ENCODE measurements at places on chromosomes 5 and 9.

DNA sequence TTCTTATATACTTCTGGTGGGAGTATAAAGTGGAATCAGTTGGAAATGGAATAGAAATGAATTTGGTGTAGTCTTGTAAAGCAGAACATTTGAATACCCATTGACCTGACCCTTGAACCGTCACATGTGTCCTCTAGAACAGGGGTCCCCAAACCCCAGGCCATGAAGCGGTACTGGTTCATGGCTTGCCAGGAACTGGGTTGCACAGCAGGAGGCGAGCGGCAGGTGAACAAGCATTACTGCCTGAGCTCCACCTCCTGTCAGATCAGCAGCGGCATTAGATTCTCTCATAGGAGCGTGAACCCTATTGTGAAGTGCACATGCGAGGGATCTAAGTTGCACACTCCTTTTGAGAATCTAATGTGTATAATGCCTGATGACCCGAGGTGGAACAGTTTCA lies 80.0 kb downstream of the RANBP17 start:
- no peak for DNase-seq

DNA sequence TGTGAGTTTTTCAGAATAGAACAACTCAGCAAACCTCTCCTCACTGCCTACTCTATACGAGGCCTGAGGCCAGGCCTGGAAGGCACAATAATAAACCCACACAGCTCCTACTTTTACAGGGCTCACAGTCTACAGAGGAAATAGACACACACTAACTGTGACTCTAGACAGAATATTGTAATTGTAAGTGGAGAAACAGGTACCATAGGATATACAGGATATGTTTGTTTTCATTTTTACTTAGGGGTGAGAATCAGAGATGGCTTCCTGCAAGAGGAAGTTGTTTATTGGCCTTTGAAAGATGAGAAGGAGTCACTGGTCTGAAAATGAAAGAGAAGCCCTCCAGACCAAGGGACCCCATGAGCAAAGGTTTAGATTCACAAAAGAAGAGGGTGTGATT lies 35.8 kb upstream of the TGFBR1 start:
- no peak for DNase-seq

DNA sequence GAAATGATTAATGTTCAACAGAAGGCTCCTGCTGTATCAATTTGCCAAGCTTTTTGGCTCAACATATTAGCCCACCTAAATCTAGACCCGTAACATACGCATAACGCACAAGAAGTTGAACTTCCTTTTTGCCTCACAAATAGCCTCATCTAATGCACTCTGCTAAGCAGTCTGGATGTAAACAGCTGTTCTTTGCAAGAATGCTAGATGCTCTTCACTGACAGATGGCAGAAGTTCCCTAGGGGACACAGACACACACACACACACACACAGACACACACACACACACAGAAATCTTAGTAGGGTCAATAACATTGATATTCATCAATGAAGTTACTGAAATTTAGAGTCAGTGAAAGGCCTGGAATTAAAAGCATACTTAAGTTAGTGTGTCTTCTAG lies 13.2 kb upstream of the PCA3 start:
- DNase-seq, result no peak

DNA sequence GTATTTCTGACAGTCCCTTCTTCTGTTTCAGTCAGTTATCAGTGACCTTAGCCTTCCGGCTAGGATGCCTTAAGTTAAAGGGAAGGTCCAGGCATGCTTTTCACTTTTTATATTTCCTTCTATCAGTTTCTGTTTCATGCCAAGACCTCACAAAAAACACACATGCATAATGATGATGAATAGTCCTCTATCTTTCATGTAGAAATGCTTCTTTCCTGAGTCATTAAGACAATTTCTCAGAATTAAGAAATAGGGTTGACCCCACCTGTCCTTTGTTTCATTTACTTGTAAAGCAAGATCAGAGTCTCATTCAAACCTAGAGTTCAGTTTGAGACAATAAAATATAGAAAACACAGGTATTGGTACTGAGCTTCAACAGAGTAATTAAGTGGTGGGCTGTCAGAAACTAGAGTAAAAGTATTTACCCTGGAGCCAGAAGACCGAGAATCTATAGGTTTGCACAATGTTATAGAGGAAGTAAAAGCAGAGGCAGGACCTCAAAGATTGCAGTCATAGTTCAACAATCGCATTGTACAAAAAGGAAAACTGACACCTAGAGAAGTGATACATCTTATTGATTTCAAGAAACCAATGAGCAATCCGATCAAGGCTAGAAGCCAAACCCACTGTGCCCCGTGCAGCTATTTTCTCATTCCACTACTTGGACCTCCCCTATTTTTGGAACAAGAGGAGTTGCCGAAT lies 118.7 kb upstream of the PUM3 start:
- no peak for DNase-seq

DNA sequence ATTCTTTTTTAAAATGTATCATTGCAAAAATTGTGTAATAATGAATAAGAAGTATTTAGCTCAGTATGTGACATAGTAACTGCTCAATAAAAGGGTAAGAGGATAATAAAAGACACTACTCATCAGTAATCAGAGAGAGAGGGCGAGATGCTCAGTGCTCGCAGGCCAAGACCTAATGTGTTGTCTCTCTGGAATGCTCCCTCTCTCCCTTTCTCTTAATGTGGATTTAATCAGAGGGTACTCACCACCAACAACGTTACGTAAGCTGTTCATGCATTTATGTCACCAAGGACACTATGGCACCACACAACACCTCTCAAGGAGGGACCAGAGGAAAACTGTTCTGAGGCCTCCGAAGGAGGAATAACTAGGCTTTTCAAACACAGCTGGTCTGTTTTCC lies 42.5 kb downstream of the WHRN start:
- no peak for DNase-seq

- no peak for DNase-seq
Observed at GRCh38 chr5:78797936-78798672, 149.5 kb upstream of the LHFPL2 start.

DNA sequence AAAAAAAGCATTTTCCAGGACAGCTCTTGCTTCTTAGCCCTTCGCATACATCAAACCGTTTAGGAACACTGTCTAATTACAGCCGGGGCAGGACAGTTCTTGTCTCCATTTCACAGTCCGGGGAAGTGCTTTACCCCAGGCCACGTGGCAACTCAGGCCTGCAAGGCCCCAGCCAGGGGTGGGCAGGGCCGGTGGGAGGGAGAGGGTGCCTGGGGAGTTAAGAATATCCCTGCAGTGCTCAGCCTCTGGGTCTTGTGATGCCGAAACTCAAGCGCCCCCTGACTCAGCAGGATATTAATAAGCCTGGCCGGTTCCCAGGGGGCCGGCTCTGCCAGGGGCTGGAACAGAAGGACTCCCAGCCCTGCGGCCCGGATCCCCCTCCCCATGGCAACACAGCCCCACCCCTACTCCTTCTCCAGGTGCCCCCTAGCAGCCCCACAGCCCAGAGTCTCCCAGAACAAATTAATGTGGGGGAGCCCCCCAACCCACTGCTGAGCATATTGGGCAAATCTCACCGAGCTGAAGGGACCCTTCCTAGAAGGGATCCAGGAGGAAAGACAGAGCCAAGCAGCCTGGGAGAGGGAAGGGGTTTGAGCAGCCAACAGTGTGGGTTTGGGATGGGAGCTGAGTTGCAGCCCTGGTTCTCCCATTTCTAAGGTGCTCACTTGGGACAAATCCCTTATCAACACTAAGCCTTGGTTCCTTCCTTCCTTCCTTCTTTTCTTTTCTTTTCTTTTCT lies 45.3 kb downstream of the PLPP7 start:
- no peak for DNase-seq

DNA sequence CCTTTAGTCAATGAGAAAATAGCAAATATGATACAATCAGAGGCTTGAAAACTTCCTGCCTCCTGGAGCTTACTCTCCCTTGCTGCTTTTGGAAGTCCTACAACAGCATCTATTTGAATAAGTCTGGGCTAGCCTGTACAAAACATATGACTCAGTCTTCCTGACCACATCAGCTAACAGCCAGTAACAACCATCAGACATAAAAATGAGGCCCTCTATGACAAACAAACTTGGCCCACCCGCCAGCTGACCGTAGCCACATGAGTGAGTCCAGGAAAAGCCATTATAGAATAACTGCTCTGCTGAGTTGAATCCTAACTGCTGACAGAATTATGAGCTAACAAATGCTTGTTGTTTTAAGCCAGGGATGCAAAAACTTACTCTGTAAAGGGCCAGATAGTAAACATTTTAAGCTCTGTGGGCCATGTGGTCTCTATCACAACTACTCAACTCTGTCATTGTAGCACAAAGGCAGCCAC lies 347.6 kb downstream of the PTPRD start:
- no peak for DNase-seq

GRCh38 chr5:125209650-125210049 lies 463.2 kb upstream of the ZNF608 start:
- no peak for DNase-seq

DNA sequence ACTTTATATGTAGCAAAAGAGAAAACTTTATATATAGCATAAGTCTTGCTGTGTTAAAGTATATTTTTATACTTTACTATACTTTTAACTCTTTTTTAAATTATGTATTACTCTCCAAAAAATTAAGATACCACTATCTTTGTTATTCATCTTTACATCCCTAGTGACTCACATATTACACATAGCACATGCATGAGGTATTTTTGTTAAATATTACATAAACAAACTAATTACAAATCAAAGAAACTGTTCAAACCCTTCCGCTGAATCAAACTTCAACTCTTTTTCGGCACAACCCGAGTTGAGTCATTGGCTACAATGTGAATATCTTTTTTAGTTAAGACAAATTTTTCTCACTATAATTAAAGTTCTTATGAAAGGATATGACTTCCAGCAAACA lies 32.1 kb downstream of the NADK2 start:
- DNase-seq, result no peak

DNA sequence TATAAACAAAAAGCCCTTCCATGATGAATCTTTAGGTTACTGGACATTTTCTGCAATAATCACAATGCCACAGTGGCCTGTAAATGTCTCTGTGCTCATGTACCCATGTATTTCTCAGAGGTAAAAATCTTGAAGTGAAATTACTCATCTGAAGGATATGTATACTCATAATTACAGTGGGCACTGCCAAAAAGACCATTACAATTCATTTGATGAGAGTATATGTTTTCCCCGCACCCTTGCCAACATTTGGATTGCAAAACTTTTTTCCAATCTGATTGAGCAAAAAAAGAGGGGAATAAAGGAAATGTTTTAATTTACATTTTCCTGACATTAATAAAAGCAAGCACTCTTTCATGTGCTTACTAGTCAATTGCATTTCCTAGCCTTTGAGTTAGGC lies 110.5 kb downstream of the EPB41L4A start:
- no peak for DNase-seq

GRCh38 chr5:56019306-56020272 lies 24.8 kb upstream of the IL6ST start:
- DNase-seq, result no peak

All from activated CD4-positive, CD25-positive, alpha-beta regulatory T cell treated with anti-CD3 and anti-CD28 coated beads, Interleukin-2, amount 50 U/mL, for 16 hours (primary cell).